Renal cortical epithelial cell (primary cell): ENCODE measurements at places on chromosomes 11 and 22.
A peak's percentile ranks its signal among the peaks of the same experiment; 100 is the strongest.

DNA sequence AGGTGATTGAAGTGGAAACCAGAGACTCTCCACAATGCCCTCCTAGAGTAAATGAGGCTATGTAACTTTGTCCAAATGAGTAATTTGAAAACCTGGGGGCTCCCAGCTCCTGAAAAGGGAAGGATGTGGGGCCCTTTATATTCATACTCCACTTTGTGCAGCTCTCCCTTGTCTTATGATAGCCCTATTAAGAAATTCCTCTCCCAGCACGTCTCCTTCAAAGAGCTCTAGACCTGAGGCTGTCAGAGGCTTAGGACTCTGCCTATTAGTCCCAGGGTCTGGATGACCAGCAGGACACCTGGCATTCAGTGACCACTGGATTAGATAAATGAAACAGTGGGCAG lies 2.1 kb downstream of the SLC43A1 start:
- no peak for DNase-seq

- no peak for DNase-seq
These were observed 10.6 kb downstream of the ENDOD1 start for GRCh38 chr11:95100191-95100648.

DNA sequence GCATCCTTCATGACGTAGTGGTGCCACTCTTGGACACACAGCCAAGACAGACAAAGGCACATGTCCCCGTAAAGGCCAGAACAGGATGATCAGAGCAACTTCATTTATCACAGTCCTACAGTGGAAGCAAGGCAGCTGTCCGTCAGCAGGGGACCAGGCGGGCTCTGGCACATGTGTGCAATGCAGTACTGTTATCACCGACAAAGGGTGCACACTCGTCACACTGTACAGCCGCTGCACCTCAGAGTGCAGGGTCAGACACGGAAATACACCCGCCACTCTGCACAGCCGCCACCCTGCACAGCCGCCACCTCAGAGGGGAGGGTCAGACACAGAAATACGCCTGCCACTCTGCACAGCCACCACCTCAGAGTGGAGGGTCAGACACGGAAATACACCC lies 13.4 kb upstream of the IL17REL start:
- DNase-seq = no peak

GRCh38 chr11:117842131-117842941 lies 17.8 kb upstream of the FXYD2 start:
- peak; percentile 59 for DNase-seq

- no peak for DNase-seq
These were observed 38.3 kb downstream of the RAB30 start for GRCh38 chr11:83033371-83033770.

DNA sequence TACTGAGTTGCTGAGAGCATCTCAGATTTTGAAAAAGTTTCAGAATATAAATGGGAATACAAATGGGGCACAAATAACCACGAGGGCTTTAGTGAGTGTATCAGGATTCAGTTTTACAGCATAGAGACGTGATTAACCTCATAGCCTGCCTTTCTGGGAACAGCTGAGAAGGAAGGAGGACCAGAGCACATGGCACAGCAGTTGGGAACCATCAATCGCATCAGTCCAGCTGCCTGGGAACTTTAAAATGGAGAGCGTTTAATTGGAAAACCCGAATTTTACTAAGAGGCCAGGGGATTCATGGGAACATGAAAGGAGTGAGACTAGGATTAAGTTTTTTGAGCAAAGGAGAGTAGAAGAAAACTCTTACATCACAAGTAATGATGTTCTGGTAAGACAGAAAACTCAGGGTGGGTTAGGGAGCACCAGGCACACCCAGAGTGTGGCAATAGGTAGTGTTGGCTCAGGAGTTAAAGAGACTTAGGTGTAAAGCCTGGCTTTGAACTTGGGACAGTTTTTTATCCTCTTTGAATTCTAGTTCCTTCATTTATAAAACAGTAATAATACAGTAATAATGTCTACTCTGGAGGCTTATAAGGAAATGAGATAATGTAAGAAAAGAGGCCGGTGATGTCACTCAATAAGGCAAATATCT lies 40.2 kb downstream of the FZD4 start:
- DNase-seq = no peak

GRCh38 chr11:83543706-83544439 lies 257.7 kb upstream of the CCDC90B start:
- no peak for DNase-seq

DNA sequence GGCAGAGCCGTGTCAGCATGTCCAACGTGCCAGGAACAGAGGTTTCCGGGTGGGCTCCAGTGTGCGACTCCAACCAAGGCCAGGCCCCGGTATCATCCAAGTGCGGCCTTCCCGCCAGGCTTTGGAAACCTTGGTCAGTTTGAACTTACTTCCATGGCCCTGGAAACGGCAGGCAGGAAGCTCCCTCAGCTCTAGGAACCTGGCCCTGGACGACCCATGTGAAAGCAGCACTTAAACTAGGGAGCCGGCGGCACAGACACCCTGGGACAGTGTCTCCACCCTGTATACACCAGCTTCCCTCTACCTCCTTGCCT lies 65.2 kb downstream of the MYH9 start:
- DNase-seq = no peak

GRCh38 chr11:46216765-46217089 lies 60.7 kb upstream of the CREB3L1 start:
- DNase-seq = no peak

GRCh38 chr11:70841264-70841663 lies 411.1 kb downstream of the SHANK2 start:
- no peak for DNase-seq

GRCh38 chr11:77067861-77068443 lies 1.2 kb downstream of the CAPN5 start:
- DNase-seq = no peak

- DNase-seq = no peak
These were observed 26.1 kb downstream of the SNX19 start for GRCh38 chr11:130890039-130890745.

DNA sequence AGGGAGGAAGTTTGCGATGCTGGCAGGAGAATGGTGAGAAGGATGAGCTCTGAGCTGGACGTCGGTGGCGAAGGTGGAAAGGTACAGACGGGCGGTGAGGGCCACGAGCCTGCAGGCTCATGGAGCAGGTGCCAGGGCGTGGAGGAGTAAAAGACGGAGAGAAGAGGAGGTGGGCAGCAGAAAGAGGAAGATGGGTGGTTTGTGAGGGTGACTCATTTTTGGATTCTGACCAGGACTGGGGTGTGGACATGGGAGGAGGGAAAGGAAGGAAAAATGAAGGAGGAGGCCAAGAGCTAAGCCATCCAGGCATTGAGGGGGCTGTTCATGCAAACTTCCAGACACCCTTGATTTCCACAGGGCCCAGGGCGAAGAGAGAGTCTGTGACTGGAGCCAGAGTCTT lies 3.5 kb downstream of the ZDHHC24 start:
- DNase-seq = no peak

DNA sequence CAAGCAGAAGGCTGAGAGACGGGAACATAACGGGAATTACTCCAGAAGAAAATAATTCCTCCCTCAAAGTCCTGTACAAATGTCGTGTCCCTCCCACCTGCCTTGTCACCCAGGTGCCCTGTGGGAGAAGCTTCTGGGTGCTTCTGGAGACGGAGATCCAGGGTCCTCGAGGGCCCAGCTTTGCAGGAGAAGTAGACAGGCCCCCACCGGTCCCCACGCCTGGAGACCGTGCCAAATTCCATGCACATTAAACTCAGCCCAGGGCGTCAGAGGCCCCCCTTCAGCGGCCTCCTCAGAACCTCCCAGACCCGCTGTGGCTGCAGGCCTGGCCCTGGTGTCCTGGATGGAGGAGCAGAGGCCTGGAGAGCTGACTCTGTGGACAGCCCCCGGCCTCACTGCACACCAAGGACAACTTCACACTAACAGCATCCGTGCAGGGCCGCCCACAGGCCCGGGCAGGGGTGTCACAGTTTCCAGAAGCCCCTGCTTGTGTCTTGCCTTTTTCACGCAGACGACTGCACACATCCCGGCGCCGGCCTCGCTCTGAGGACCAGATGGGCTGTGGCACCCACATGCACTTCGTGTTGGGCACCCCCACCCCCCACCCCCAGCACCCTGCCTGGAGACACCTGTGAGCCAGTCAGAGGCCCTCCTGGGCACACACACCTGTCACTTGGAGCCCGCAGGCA lies 734.3 kb downstream of the BRD1 start:
- no peak for DNase-seq

GRCh38 chr11:117428856-117429229 lies 101.2 kb downstream of the CEP164 start:
- no peak for DNase-seq

- DNase-seq = peak; percentile 42
These were observed 1179.0 kb downstream of the LRRC4C start for GRCh38 chr11:40280159-40281051.

DNA sequence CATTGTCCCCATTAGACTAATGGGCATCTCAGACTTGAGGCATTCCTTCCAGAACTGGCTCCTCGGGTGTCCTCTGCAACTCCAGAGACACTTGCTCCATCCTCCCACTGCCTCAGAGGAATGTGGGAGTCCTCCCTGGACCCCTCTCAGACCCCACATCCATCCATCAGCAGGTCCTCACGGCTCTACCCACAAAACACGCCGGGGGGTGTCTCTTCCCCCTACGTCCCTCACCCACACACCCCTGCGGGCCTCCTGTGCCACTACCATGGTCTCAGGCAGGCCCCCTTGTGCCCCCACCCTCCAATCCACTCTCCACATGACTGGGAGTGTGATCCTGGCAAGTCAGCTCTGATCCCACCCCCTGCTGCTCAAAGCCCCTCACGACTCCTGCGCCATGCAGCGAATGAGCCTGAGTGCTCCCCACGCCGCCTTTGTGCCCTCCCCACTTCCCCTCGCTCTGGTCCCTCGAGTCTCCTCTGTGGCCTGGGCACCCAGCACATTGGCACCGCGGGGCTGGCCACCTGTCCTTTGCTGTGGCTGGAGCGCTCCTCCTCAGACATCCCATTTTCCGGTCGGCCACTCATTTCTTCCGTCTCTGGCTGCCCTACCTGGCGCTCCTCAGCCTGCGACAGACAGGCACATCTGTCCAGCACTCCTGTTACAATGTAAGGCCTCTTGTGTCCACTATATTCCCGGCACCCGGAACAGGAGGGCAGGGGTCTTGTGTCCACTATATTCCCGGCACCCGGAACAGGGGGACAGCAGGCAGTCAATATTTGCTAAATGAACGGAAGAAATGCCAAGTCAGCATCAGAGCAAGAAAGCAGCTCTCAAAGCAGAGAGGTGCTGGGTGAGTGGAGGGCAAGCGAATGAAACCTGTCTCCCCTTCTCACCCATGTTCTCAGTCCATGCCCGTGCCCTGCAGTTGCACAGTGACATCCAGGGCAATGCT lies 14.2 kb upstream of the MOB2 start:
- no peak for DNase-seq

DNA sequence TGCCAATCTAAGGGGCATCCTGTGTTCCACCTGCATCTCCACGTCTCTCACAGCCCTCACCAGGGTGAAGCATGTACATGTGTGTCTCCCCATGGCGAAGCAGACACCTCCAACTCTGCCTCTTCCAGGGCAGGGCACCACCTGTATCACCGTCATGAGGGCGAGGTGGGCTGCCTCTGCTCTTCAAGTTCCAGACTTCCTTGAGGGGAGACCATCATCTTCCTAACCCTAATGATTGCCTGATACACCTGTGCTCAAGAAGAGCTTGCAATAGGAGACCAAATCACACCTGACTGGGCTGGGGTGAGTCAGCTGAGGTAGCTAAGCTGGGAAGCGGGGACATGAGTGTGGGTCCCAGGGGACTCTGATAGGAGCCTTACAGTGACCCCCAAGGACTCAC lies 43.7 kb downstream of the GAB4 start:
- no peak for DNase-seq

DNA sequence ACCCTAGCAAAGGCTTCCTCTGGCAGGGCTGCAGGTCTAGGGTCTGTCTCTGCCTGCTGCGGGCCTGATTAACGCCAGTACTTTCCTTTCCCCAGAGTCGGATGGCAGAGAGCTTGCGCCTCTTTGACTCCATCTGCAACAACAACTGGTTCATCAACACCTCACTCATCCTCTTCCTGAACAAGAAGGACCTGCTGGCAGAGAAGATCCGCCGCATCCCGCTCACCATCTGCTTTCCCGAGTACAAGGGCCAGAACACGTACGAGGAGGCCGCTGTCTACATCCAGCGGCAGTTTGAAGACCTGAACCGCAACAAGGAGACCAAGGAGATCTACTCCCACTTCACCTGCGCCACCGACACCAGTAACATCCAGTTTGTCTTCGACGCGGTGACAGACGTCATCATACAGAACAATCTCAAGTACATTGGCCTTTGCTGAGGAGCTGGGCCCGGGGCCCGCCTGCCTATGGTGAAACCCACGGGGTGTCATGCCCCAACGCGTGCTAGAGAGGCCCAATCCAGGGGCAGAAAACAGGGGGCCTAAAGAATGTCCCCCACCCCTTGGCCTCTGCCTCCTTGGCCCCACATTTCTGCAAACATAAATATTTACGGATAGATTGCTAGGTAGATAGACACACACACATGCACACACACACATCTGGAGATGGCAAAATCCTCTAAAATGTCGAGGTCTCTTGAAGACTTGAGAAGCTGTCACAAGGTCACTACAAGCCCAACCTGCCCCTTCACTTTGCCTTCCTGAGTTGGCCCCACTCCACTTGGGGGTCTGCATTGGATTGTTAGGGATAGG lies 18.6 kb downstream of the RSPH14 start:
- no peak for DNase-seq

DNA sequence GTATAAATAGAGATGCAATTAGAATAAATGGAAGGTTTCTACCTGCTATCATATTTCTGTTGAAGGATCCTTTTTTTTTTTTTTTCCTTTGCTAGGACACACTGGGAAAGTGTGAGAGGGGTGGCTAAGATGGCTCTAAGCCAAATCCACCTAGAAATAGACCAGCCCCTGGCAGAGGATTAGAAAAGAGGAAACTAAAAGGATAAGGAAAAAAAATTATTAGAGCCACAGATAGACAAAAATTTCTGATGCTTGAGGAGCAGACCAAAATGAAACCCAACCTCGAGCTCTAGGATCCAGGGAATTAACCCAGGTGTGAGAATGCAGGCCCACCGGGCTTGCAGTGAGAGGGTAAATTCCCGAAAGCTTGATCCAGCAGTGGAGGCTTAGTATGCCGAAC lies 262.3 kb downstream of the CADM1 start:
- DNase-seq = no peak

DNA sequence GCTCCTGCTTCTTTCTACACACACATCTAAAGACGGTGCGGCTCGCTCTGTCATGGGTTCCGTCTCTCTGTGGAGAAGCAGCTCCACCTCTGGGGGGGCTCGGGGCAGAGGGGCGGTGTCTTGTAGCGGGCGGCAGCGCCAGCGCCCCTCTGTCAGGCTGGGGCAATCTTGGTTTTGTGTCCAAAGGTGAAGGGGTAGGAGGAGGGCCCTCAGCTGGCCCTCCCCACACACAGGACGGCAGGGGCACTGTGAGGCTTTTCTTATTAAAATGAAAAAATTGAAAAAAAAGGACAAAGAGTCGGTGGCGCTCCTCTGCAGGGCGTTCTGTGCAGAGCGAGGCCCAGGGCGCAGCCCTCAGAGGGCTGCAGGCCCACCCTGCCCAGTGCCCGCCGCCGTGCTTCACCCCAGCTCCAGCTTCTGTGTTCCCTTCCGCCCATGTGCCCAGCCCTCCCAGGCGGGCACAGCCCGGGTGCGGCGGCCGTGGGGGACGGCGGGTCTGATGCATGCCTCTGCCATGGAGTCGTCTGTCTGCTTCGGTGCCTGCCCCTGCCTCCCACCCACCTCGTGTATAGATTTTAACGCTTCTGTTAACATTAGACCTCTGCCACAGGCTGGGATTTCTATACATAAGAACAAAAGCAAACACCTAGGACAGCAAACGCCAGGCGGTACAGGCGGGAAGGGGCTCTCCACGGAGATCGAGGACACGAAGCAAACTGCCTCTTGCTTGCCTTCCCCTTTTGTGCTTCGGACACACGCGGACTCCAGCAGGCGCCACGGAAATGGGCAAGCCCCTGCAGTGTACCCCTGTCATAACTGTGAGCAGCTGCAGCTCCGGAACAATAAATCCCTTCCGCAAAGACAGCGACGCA lies 24.5 kb downstream of the MOB2 start:
- no peak for DNase-seq
